ENCODE measurements at places on chromosomes 3 and 15.

- no peak for DNase-seq
Measured at GRCh38 chr3:71172951-71173350, 410.6 kb downstream of the FOXP1 start.

GRCh38 chr15:45549541-45550220 is 27.1 kb upstream of the SLC30A4 start:
- DNase-seq, result no peak

GRCh38 chr3:171458071-171458863 is 1.9 kb downstream of the TNIK start:
- peak; percentile 69 for DNase-seq

- peak; percentile 29 for DNase-seq
Measured at GRCh38 chr3:18649666-18650363, 224.7 kb upstream of the SATB1 start.

- no peak for DNase-seq
Measured at GRCh38 chr15:34973512-34973911, 4.0 kb upstream of the AQR start.

DNA sequence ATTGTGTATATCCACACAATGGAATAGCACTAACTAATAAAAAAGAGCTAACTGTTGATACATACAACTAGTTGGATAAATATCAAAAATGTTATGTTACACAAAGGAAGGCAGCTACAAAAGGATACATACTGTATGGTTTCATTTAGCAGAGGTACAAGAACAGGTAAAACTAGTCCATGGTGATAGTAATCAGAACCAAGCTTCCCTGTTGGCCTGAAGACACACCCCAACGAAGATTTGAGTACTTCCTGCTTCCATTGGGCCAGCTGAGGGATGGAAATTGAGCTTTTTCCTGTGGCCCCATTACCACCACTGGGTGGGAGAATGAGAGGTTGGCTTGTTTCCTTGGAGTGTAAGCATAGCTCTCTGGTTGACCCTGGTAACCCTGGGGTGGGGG is 117.3 kb upstream of the CADPS start:
- no peak for DNase-seq

GRCh38 chr15:72313448-72313840 is 6.5 kb downstream of the CELF6 start:
- no peak for DNase-seq

- DNase-seq, result no peak
Measured at GRCh38 chr3:144039661-144040060, 68.0 kb downstream of the DIPK2A start.

DNA sequence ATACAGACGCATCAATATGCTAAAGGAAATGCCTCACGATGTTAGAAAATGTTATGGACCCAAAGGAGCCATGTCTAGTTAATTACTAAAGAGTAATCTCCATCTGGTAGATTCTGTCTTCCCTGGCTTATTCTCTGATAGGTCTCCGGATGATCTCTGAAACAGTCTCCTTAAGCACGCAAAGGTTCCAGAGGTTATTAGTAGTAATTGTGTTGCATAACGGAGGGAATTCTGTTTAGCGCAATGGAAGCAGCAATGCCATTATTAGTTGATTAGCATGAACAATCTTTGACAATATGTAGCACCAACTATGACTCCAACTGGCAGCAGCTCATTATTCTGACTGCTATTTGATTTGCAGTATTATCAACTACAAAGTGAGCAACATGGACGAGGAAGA is 952.5 kb upstream of the SEMA6D start:
- DNase-seq, result no peak

- DNase-seq, result no peak
Measured at GRCh38 chr3:172915911-172916514, 165.5 kb downstream of the ECT2 start.

DNA sequence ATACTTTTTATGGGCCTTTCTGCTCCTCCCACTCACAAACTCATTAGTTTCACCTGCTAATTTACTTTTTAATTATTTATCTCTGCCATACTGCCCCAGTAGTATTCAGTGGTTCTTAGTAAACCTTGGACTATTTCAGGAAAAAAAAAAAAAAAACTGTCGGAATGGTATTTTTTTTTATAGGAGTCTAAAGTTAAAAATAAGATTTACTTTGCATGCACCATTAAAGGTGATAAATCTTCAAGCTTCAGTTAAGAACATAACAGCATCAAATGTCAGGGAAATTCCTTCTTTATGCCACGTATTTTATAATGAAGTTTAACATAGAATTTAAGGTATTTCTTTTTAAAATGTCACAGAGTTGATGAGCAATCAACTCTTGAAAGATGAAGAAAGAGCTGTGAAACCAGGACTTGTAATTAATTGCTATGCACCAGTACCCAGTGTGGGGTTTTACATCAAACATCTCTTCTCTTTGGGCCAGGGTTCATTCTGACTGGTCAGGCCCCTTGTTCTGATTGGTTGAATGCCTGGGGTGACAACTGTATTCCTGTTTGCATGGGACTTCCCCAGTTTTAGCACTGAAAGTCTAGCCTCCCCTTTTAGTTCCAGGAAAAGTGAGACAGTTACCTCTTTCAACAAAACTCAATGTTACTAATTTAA is 40.3 kb upstream of the PTPRG start:
- DNase-seq, result no peak

- no peak for DNase-seq
Measured at GRCh38 chr3:9146367-9147071, 102.9 kb downstream of the SRGAP3 start.

GRCh38 chr3:12239301-12239700 is 49.6 kb upstream of the PPARG start:
- no peak for DNase-seq

DNA sequence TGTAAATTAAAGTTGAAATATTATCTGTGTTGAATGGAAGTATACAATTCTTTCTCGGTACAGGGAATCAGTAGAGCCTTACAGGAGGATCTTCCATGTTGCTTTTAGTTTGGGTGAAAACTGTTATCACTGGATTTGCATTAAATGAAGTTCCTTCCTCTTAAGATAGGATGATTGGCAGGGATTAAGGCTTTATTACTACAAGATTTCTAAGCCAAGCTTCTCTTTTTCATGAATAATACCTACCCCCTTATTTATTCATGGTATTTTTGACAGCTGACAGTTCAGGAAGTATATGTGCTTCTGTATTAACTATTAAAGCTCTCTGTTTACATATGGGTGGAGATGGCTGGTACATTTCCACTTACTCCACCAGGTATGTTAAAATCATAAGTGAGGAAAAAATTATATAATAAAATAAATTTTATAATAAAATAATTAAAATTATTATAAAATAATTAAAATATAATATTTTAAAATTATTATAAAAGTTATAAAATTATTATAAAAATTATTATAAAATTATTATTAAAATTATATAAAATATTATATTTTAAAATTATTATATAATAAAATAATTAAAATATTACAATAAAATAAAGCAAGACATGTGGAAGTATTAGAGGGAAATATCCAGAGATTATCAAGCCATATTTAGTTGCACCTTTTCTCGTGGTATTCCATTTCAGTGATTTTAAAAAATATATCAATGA is 332.9 kb downstream of the ROBO2 start:
- DNase-seq, result no peak

GRCh38 chr3:45664578-45664977 is 24.6 kb upstream of the SACM1L start:
- DNase-seq, result peak; percentile 81

GRCh38 chr15:25879438-25879837 is 16.3 kb upstream of the ATP10A start:
- no peak for DNase-seq

DNA sequence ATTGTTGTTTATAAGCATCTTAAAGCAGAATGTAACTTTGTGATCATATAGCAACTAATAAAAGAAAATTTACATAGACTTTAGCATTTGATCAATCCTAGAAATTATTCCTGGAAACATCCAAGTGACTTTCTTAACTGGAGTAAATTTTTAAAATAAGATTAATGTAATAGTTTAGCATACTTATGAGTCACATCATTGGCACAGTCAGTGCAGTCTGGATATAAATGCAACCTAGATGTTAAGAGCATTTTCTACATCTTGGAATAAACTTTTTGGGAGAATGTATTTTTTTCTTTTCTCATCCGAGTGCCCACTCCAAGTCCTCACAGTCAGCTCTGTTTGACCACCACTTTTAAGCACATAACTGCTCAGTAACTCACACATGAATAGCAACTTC is 324.6 kb upstream of the PLSCR5 start:
- DNase-seq, result no peak

DNA sequence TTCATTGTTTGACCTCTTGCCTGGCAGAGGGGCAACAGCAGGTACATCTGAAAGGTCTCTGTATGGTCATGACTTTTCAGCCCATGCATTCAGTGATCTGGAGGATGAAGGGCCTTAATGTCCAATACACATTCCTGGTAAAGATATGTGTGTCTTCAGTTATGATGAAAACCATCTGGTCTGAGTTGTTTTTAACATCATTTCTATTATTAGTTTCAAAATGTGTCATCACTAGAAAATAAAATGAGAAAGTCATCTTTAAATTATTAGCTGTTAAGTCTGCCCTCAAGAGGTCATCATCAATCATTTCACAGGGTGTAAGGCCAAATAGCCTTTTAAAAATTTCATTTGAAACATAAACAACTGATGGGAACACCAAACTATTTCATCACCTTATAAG is 92.1 kb upstream of the PLSCR4 start:
- no peak for DNase-seq

- no peak for DNase-seq
Measured at GRCh38 chr3:14253707-14254382, 75.2 kb downstream of the LSM3 start.

DNA sequence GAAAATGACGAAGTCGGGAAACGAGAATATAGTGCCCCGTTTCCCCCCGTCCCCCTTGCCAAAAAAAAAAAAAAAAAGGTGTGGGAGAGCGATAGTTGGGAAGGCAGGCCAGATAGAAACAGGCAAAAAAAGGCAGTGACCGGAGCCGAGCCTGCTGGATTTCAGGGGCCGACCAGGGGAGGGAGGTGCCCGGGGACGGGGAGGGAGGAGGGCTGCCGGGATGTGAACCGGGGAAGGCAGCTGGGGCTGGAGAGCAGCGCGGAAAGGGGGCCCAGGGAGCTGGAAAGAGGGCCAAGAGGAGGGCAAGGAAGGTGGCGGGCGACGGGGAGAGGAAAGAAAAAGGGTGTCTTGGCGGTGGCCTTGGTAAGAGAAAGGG is 837 bp downstream of the LRRN1 start:
- DNase-seq, result no peak

DNA sequence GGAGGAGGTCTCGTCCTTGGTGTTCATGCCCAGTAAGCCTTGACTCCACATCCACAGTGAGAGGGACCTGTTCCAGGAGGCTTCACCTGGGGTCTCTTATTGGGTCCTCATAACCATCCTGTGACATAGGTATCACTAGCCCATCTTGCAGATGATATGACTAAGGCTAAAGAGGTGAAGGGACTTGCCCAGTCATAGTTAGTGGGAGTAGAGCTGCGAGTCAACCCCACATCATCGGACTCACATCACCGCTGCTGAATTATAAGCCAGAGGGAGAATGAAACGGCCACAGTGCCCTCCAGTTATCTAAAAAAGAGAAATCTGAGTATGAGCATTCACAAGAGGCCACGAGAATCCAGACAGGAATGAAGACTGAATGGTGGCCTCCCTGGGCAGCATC is 66.0 kb downstream of the MESD start:
- DNase-seq, result no peak

DNA sequence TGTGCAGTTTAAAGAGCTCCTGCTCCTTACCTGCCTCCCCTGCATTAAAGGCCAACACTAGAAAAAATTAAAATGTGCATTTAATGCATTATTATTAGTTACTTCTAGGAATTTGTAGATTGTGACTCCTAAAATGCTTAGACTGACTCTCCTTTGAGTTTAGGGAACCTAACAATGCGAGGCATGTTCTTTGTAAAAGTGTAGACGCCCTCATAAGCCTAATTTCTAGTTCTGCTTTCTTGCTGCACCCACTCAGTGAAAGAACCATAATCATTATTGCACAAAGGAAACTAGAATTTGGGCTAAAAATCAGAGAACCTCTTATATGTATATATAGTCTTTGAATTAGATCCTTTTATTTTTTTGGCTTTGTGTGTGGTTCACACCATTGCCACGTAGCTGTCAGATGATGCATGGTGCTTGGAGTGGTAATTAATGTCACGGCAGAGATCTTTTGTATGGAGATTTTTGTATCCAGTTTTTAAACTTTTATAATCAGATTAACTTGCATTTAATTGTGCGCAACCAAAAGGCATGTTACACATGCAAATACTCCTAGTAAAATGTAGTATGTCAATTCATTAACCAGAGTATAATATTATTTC is 710 bp downstream of the ABHD10 start:
- peak; percentile 20 for DNase-seq

- DNase-seq, result peak; percentile 19
Measured at GRCh38 chr3:151278230-151278629, at the start of gene P2RY14. Gene P2RY14, minus strand, starts transcription at chr3:151278542. Its CDS starts 64,226 bp downstream, at chr3:151214316.

- DNase-seq, result no peak
Measured at GRCh38 chr3:138812806-138813205, 21.9 kb downstream of the PIK3CB start.

GRCh38 chr3:100796556-100796955 is 87.3 kb downstream of the TFG start:
- peak; percentile 7 for DNase-seq

DNA sequence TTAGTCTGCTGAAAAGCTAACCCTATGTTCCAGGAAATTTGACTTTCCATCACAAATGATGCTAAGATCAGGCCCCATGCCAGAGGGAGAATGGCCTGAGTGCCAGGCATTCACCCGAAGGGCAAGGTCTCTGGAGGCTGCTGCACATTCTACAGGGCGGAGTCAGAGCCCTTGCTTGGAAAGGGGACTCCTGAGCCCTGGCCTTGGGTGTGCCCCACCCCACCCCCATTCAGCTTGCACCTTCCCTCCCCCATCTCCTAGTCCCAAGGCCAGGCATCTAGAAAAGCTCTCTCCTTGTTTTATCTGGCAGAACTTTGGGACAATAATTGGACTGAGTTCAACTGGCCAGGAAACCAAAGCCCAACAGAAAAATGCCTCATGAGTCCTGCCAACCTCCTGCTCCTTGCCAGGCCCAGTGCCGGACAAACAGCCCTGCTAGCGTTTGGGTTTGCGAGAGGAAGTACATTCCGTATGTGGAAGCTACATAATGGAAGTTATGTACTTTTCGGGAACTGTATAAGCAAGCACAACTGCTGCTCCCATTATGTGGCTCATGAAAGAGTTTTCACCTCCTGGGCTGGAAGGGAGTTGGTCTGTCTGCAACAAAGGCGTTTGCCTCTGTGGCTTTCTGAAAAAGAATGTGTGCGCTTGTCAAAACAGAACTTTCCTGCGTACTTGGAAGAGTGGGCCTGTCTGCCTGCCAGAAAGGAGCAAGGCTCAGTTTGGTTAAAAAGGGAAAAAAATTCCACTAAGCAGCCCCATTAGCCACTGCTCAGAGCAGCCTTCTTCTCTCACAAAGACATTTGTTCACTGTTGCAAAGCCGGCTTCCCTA is 321.5 kb upstream of the CTNNB1 start:
- no peak for DNase-seq

- no peak for DNase-seq
Measured at GRCh38 chr3:21573291-21573690, 177.7 kb downstream of the ZNF385D start.

Measured in CD4-positive, alpha-beta T cell treated with Interleukin-10 for 1 hour (primary cell).